ENCODE measurements at places on chromosomes 3 and 15.

GRCh38 chr15:69591905-69592508, 139.4 kb downstream of the RPLP1 start:
- DNase-seq, result no peak

GRCh38 chr15:36407647-36408046, 171.8 kb upstream of the CDIN1 start:
- DNase-seq, result no peak

GRCh38 chr3:150265305-150265704, 142.8 kb upstream of the TSC22D2 start:
- no peak for DNase-seq

DNA sequence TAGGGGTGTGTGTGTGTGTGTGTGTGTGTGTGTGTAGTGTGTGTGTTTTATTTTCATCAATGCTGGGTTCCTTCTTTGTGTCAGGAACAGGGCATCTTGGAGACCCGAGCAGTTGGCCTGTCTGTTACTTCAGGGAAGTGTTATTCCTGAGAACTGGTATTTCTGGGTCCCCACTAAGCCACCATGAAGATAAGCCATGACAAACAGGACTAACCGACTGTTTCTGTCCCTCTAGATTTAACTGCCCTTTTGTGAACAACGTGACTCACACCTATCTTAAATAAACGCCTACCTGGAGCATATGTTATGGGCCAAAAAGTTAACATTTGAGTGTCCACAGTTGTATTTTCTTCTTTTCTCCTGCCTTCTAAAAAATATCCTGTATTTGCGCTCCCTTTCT, 19.5 kb downstream of the SIDT1 start:
- no peak for DNase-seq

GRCh38 chr3:45084820-45085816, 59.0 kb downstream of the CLEC3B start:
- no peak for DNase-seq

DNA sequence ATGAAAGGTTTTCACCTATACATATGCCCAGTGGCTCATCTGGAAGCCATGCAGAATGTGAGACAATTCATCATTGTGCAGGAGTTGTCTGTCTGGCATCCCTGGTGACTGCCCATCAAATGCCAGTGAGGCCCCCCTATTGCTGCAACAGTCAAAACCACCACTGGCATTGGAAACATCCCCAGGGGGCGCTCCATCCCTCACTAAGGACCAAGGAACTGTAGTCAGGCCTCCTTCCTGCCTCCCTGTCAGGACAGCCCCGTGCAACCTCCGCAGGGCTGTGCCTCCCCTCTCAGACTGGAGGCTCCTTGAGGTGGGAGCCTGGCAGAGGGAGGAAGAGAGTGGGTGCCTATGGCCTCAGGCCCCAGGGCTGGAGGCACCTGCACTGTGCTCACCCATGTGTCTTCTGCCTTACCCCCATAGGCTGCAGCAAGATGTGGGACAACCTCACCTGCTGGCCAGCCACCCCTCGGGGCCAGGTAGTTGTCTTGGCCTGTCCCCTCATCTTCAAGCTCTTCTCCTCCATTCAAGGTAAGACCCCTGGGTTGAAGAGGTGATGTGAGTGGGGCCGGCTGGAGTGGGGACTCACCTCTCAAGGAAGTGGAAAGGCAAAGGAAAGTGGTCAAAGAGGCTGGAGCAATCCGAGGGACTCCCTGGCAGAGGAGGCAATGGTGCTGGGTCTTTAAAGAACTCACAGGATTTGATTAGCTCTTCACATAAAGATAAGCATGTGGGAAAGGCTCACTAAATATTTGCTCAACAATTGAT, 16.5 kb downstream of the VIPR1 start:
- DNase-seq, result no peak

- DNase-seq, result no peak
Measured at GRCh38 chr3:176167272-176167671, 1030.0 kb downstream of the TBL1XR1 start.

DNA sequence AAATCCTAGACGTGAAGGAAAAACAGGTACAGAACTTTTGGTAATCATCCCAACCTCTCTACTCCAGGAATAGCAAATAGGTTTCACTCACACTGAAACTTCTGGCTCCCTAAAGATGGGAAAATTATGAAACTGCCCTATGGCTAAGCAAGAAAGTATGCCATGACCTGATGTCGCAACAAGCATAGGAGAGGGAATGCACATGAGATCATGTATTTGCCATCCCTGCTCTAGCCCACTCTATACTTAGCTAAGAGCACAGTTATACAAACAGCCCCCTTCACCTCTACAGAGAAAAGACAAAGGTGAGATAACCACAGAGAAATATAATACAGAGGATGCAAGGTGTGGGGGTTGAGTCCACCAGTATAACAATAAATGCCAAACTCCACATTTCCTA, 102.7 kb downstream of the TBC1D5 start:
- DNase-seq, result no peak

DNA sequence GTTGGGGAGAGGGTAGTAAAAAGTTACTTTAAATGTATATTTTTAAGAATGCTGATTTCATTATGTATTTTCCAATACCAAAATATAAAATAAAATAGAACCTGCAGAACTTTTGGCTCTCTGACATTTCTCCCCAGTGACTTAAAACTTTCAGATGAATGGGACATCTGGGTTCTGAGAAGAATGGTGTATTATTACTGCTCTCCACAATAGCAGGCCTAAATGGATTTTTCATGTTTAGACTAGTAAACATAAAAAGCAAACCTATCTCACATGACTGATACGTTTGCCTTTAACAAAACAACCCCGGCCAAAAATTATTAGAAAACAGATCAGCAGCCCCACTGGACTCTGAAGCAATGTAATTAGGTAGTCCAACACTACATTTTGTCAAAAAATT, 73.8 kb downstream of the FHIT start:
- DNase-seq, result no peak

DNA sequence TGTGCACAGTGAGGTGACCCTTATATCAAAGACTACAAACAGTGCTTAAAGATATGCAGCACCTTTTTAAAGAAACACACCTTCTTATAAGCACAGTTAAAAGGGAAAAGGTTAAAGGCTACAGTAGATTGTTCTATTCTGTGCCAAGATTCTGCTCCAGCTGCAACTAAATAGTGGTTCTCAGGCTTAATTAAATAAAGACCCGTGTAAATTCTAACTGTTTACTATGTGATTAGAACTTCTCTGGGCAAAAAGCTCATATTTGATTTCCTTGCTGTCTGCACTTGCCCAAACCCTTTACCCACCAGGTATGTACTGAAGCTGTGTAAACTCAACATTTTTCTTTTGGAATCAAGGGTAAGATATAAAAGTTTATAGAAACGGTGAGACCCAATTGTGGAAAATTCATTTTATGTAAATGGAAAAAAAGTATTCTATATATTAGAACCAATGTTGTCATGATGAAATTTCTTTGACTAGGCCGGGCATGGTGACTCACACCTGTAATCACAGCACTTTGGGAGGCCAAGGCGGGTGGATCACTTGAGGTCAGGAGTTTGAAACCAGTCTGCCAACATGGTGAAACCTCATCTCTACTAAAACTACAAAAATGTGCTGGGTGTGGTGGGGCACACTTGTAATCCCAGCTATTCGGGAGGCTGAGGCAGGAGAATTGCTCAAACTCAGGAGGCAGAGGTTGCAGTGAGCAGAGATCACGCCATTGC, 230.6 kb downstream of the MECOM start:
- no peak for DNase-seq

DNA sequence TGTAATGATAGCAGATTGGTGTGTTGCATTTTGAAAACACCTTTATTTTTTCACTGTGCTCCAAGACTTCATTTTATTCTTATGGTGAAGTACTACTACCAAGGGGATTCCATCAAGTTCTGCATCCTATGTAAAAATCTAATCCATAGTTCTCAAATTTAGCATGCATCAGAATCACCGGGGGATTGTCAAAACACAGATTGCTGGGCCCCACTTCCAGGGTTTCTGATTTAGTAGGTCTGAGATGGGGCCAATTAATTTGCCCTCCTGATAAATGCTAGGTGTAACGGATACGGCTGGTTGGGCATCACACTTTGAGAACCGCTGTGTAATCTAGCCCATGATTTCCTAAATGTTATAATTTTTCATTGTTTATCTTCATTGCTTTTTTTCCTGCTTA, 692 bp downstream of the ZWILCH start:
- DNase-seq, result no peak

DNA sequence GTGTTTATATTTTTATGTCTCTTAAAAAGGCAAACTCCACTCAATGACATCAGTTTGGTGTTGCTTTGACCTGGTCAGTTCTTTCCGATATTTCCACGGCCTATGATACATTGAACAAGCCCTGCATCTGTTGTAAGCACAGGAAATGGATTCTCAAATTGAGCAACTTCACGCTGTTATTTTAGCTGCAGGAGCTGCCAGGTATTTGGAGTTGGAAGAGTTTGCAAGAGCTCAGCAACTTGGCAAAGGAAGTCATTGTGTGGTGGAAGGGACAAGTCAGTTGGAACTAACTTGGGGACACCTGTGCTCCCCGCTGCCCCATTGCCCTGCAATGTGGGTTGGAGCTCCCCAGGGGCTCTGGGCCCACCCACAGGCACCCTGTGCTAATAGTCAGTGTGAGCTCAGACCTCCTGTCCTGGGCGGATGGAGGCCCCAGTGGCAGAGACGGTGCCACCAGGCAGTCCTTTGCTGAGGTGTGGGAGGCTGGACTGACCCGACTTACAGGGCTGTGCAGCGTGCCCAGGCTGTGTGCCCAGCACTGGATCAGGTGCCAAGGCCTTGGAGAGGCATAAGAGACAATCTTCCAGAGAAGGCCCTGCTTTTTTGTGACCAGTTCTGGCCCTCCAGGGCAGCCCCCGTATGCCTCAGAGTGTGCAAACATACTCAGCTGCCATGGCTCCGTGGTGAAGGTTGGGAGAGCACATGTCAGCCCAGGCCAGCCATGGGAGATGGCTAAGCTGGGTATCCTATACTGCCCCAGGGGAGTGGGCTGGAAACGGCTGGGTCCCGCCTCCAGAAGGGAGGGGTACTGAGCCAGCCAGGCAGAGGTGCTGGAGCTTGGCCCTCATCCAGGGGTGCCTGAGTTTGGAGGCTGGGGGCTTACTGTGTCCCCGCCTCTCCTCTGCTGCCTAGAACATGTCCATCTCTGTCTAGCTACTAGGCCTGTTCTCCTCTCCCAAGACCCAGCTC, 43.5 kb downstream of the KY start:
- no peak for DNase-seq

- DNase-seq, result no peak
Measured at GRCh38 chr3:64244011-64244942, 19.0 kb upstream of the PRICKLE2 start.

DNA sequence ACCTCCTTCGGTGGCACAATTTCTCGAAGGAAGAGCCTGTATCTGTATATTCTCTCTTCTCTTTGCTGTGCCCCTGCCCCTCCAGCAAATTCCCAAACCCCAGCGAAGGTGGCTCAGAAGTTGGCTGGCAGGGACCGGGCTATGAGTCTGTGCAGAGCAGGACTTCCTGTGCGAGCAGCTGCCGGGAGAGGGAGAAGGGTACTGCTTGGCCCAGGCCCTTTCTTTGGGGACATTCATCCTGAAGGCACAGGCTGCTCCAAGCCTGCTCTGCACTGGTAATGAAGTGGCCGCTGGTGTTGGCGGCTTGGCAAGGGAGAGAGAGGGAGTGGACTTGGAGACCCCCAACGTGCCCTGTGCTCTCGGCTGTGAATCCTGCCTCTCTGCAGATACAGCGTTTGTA, 1.5 kb downstream of the SLC6A11 start:
- no peak for DNase-seq

- no peak for DNase-seq
Measured at GRCh38 chr15:94700211-94700610, 468.9 kb downstream of the MCTP2 start.

GRCh38 chr15:61018953-61019352, 210.1 kb downstream of the RORA start:
- no peak for DNase-seq

DNA sequence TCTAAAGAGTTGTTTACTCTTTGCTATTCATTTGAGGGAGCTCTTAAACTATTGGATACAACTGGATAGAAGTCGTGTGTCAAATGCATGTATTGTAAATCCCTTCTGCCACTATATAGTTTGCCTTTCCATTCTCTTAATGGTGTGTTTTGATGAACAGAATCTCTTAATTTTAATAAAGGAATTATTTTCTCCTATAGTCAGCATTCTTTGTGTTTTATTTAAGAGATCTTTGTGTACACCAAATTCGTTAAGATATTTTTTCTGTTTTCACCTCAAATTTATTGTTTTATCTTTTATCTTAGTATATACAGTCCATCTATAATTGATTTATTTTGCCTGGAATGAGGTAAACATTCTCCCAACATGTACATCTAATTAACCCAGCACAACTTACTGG, 551.5 kb upstream of the AGTR1 start:
- DNase-seq, result no peak

DNA sequence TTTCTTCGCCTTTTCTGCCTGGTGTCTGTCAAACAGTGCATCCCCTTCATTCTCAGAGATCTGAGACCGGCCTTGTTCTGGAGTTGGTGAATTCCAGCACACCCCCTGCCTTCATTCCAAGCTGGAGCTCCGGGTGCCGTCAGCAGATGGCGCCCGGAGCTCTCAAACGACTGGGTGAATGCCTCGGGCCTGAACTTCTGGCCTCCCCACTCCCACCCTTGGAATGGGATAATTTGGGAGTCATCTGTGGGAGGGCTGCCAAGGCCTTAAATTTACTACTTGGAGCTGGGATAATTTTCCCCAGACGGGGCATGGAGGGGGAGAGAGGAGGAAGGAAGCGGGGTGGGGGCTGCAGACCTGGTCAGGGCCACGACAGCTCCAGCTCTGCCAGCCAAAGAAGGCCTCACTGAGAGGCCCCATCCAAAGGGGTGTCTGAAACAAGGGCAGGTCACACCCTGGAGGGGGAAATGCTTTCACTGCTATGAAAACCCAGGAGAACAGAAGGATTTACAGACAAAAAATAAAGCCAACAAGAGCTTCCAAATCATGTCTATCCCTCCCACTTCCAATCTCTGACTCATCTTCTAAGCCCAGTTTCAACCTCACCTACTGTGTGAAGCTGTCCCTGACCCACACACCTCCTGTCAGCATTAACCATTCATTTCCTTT, 187.9 kb downstream of the OPA1 start:
- no peak for DNase-seq

- no peak for DNase-seq
Measured at GRCh38 chr3:34005886-34006285, 207.5 kb downstream of the PDCD6IP start.

DNA sequence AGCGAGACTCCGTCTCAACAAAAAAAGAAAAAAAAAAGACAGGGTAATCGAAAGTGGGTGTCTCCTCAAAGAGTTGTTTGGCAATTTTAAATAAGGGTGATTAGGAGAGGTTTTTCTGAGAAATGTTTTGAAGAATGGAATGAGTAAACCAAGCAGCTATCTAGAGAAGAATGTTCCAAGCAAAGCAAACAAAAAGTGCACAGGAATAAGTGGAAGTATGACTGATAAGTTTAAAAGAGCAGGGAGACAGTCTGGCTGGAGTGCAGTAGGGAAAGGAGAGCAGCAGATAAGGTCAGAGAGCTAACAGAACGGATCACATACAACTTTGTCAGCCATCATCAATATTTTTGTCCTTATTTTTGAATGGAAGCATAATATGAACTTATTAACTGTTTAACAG, 853.5 kb downstream of the TUSC7 start:
- DNase-seq, result no peak

GRCh38 chr3:126134219-126134975, 46.0 kb downstream of the ALDH1L1 start:
- peak; percentile 24 for DNase-seq
